ENCODE measurements at places on chromosomes 11 and 22.

- no peak for DNase-seq
Measured at GRCh38 chr11:26522912-26523610, 49.0 kb downstream of the MUC15 start.

GRCh38 chr22:48919187-48919590 lies 908.5 kb downstream of the BRD1 start:
- no peak for DNase-seq

GRCh38 chr22:33326540-33327295 lies 268.5 kb upstream of the SYN3 start:
- no peak for DNase-seq

- DNase-seq = no peak
Measured at GRCh38 chr11:2730272-2731129, 30.7 kb upstream of the KCNQ1OT1 start.

- no peak for DNase-seq
Measured at GRCh38 chr11:78823588-78823987, 248.9 kb upstream of the NARS2 start.

DNA sequence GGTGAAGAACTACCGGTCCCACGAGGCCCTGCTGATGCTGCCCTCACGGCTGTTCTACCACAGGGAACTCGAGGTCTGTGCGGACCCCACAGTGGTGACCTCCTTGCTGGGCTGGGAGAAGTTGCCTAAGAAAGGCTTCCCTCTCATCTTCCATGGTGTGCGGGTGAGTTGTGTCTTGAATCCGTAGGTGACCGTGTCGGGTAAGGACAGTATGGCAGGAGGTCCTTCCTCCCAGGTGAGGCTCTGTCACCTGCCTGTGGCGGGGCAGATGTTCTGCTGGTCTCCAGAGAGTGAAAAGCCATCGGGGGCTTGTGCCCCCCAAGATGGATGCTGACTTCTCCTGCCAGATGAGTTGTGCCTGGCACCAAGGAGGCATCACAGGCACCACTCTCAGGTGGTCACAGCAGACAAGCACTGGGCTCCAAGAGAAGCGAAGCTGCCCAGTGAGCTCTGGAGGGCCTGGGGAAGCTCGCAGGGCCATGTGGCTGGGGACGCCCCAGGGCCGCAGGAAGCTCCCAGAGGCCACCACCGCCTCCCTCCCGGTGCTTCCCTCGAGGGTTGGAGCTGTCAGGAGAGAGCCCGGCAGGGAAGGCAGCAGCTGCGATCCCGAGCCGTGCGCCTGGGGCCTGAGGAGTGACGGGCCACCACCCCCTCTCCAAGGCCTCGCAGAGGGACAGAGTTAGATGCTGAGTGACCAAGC lies 17.3 kb upstream of the PANX2 start:
- DNase-seq = no peak

DNA sequence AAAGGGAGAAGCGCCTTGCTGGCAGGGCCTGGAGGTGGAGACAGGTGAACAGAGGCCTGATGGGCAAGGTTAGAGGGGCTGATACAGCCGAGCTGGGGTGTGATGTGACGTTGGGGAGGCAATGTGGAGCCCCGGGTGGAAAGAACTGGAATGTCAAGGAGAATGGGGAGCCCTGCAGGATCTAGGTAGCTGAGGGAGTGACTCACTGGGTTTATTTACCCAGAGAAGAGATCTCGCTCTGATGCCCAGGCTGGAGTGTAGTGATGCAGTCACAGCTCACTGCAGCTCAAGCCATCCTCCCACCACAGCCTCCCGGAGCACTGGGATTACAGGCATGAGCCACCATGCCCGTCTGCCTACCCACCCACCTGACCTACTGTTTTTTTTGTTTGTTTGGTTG lies 1.9 kb upstream of the CYB5R3 start:
- DNase-seq = no peak

- no peak for DNase-seq
Measured at GRCh38 chr22:24001314-24001713, 3.9 kb downstream of the GSTT4 start.

DNA sequence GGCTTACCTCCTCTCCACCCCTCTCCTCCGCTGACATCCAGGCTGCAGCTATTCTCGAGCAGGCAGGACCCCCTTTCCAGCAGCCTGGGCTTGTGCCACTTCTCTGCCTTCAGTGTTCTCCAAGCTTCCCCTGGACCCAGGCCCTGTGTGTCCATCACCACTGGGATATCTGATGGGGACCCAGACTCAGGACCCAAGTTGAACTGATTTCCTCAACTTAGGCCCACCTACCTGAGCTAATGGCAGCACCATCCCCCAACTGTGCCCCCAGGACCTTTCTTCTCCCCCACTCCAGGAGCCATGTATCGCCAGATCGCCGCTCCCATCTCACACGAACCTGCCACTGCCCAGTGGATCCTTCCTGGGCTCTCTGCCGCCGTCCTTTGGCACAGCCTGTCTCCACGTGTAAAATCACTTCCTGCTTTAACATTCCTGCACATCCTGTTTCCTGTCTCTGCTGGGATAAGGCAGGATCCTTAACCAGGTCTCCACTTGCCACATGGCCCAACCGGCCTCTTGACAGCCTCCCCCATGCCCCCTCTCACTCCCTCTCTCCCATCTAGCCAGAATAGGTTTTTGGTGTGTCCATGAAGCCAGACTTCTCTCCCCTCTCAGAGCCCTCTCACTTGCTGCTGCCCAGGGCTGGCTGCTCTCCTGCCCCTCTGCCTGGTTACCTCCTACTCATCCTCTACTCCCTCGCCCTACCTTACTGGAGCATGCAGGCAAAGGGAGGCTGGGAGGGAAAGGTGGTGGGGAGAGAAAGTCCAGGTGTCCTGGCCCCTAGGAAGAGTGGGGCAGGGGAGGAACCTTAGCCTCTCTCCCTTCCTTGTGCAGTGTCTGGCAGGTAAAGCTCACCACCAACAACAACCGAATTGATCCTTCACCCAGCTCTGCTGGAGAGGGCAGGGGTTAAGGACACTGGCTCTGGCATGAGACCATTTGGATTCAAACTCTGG lies 9.4 kb downstream of the SPATA19 start:
- no peak for DNase-seq

DNA sequence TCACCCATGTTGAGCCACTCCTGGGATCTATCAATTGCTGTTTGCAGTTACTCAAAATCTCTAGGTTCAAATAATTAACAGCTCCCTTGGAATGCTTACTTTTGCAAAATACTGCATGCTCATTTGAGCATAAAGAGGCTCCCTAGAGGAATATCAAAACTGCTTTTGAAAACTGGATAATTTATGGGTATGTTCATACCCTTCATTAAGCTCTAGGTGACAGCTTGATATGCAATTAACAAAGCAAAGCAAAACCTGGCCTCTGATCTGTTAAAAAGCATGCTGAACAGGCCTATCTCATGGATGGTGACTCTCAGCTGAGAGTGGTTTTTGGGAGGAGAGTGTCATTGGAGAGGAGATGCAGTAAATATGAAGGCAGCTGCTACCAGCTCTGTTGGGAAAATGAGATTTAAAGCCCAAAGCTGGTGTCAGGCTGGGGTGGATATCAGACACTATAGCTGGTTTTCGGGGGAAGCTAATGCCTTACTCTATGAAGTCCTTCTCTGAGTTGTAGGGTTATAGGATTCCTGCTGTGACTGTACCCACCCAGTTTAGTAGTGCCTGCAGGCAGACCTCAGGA lies 110.9 kb downstream of the RASSF10 start:
- no peak for DNase-seq

DNA sequence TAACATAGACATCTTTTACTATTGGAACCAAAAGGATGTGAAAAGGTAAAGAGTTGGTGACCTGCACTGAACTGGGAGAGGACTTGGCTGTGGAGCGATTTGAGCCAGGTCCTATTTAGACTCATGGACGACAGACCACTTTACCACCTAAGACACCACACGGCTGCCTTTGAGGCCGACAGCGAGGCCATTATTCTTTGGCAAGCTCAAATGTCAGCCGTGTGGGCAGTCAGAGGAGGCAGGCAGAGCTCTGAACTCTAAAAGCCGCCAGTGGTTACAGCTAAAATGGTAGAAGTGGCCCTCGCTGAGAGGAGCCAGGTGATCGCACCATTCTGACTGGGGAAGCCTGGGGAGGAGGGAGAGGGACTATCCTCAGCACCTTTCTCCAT lies 50.5 kb downstream of the SCUBE1 start:
- DNase-seq = no peak

GRCh38 chr11:9362393-9362863 lies 22.0 kb upstream of the IPO7 start:
- DNase-seq = no peak

- no peak for DNase-seq
Measured at GRCh38 chr11:111729071-111729830, 36.9 kb downstream of the PPP2R1B start.

- DNase-seq = no peak
Measured at GRCh38 chr11:66851698-66852465, 5.0 kb upstream of the LRFN4 start.

All from DND-41 (cell line).